Stimulated activated CD4-positive, alpha-beta T cell treated with anti-CD3 and anti-CD28 coated beads, Interleukin-4, amount 100 ng/mL, for 24 hours (primary cell): ENCODE measurements at places on chromosomes 7 and 10.
A peak's percentile ranks its signal among the peaks of the same experiment; 100 is the strongest.

GRCh38 chr7:92496876-92497275 is 19.1 kb upstream of the ERVW-1 start:
- DNase-seq: no peak

GRCh38 chr10:70785190-70785589 is at the start of gene TBATA:
TSS of gene TBATA (minus strand) at chr10:70785377. CDS start at chr10:70783379, 1,998 bp downstream.
- DNase-seq: no peak

GRCh38 chr10:92969151-92969550 is 91.4 kb upstream of the CYP26C1 start:
- DNase-seq: no peak

DNA sequence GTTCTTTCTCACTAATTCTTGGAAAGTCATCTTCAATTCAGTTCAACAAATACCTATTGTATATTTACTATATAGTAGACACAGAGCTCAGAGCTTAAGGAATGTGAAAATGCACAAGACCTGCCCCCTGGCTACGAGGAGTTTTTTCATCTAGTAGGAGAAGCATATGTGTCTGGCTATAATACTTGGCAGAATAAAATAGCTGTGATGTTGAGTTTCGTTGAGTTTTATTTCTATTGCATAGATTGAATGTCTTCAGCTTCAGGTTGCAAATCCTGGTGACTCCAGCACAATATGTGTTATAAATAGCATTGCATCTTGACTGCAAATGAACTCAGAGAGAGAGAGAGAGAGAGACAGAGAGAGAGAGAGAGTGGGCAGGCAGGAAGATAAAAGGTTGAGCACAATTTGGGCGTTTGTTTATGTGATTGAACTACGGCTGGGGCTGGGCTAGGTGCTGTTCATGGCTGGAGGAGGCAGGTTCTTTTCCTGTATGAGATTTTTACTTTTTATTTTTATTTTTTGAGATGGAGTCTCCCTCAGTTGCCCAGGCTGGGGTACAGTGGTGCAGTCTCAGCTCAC is 229.6 kb downstream of the GALNT17 start:
- DNase-seq: no peak

- DNase-seq: no peak
These were observed 13.5 kb downstream of the MYOF start for GRCh38 chr10:93468461-93469213.

GRCh38 chr7:142870566-142871259 is 14.8 kb downstream of the TRPV6 start:
- no peak for DNase-seq

- no peak for DNase-seq
These were observed 28.4 kb upstream of the CNPY1 start for GRCh38 chr7:155574556-155575290.

DNA sequence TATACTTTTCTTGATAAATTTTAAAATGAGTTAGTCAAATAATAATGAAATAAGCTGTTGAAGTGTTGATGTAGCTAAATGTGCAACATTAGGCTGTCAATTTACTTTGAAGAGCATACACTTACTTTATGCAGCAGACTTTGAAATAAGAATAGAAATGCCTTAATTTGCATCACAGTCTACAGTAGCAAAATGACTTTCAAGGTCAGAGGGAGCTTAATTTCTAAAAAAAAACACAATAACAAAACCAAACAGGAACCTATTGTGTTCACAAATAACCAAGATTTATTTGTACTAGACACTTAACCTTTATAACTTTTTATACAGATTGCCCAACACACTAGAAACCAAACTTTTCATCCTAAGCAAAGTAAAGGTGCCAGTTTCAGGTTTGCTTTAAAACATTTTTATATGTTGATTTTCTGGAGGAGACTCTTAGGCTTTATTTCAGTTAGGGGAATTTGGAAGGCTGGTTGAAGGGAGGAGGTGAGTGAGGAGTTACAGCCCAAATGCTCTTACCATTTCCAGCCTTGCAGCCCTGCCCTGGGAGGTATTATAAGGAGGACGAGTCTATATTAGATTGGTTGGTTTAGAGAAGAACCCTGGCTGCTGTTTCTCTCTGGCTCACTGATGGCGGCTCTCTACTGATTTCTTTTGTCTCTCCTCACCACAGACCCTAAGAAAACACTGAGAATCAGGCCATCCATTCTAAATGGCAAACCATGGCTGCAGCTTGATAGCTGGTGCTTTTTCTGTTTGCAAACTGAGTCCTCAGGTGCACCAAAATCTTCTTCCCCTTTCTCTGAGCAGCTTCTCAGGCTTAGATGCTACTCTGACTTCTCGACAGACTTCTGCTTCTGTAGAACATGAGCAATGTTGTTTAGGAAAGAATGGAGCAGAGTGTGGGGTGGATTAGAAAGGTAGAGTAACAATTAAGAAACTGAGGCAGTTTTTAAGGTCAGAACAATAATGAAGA is 55.2 kb upstream of the RPA3 start:
- no peak for DNase-seq

GRCh38 chr10:110414548-110415309 is 83.0 kb upstream of the DUSP5 start:
- DNase-seq: peak; percentile 90

DNA sequence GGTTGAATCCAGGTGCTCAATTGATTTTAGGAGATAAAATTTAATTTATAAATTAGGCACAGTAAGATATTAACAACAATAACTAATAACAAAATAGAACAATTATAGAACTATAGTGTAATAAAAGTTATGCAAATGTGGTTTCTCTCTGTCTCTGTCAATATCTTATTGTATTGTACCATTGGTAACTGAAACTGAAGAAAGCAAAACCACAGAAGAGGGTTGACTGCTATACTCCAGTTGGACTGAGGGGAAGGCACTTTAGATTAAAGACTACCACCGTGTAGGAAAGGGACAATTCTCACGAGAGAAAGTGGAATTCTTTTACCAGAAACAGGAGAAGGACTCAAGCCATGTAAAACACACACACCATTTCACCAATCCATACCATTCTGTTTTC is 967.1 kb downstream of the PCDH15 start:
- DNase-seq: no peak

DNA sequence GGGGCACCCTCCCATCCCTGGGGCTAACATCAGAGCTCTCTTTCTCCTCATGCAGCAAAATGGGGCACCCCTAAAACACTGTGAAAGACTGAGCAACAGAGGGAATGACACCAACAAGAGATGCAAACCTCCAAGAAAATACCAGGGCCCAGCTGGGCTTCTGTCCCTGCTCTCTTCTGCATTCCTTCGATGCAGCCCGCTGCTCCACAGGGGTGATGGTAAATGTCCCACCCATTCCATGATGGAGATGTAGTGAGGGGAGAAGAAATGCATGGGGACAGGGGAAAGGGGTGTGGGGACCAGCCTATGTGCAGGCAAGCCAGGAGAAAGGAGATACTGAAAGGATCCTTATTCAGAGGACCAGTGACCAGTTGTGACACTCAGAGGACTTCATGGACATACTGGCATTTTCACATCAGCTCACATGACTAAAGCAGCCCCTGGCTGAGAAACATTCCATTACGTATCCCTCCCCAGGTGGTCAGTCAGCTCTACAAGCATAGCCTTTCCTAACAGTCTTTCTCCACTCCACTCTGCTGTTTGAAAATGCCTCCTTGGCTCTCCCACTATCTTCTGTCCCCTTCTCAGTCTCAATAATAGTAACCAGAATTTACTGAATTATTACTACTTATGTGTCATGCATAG is 13.3 kb downstream of the SORBS1 start:
- no peak for DNase-seq
